ENCODE measurements at places on chromosomes 1 and 21.

- peak; percentile 54 for DNase-seq
Observed at GRCh38 chr1:67945733-67946374, 104.6 kb downstream of the DIRAS3 start.

- DNase-seq = peak; percentile 9
Observed at GRCh38 chr1:40592107-40592803, 60.8 kb downstream of the ZNF684 start.

GRCh38 chr1:33137800-33138199, 44.0 kb downstream of the TRIM62 start:
- peak; percentile 33 for DNase-seq

DNA sequence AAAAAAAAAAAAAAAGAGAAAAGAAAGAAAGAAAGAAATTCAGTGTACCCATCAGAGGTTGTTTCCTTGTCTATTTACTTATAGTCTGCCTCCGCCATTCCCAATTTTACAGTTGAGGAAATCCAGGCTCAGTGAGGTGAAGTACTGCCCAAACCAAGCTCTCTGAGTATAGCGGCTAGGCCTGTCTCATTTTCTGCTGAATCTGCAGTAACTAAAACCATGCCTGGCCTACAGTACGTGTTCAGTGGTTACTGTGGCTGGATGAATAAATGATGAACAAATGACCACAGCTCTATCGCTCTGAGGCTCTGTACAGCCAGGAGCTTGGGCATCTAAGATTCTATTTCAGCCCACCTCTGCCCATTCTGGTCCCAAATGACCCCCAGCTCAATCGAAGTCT, 24.3 kb downstream of the RAP1GAP start:
- no peak for DNase-seq

DNA sequence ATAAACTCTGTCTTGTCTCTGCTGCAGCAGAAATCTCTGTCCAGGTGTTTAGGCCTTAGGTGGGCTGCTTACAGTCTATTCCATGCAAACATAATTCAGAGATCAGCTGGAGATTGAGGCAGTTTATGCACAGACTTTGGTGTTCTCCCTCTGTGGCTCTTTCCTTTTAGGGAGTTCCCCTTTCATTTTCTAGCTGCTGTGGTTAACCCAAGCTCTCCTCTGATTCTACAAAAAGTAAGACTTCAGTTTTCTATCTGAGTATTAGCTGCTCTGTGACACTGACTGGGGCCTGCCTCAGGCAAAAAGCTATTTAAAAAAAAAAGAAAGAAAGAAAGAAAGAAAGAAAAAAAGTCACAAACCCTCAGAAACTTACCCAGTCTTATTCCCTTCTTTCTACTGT, 211.1 kb downstream of the CAMTA1 start:
- no peak for DNase-seq

DNA sequence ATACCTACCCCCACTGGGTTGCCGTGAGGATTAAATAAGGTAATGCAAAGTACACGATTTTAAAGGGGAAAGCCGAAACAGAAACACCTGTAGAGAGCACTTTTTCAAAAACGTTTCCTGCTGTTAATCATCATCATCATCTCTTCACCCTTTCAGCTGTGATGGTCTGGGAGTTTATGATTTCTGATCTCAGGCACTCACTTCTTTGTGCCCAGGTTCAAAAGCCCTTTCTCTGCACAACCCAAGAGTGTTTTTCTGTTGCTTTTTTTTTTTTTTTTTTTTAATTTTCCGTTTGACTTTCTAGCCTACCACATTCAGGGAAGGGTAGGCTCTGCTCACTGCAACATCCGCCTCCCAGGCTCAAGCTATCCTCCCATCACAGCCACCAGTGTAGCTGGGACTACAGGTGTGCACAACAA, 936 bp upstream of the UBXN11 start:
- DNase-seq = no peak

DNA sequence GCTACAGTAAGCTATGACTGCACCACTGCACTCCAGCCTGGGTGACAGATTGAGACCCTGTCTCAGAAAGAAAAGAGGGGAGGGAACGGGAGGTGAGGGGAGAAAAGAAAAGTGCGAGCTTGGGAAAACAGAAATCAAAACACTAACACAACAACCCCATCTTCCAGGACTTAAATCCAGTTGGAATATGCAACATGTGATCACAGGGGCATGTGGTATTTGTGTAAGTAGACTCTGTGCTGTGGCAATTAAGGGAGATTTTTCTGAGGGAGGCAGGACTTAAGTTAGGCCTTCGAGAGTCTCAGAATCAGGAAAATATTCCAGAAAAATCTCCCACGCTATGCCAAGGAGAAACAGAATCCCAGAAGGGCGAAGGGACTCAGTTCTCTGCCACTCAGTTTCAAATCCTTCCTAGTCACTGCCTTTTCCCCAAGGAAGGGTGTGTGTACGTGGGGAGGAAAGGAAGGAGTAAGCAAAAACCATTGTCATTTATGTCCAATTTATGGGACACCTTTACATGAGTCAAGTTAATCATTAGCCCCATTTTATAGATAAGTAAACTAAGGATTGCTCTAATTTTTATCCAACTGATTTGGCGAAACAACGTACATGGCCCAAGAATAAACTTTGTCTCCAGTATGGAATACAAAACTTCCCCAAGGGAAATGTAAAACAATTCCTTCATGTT, 12.3 kb downstream of the ID3 start:
- DNase-seq = no peak

DNA sequence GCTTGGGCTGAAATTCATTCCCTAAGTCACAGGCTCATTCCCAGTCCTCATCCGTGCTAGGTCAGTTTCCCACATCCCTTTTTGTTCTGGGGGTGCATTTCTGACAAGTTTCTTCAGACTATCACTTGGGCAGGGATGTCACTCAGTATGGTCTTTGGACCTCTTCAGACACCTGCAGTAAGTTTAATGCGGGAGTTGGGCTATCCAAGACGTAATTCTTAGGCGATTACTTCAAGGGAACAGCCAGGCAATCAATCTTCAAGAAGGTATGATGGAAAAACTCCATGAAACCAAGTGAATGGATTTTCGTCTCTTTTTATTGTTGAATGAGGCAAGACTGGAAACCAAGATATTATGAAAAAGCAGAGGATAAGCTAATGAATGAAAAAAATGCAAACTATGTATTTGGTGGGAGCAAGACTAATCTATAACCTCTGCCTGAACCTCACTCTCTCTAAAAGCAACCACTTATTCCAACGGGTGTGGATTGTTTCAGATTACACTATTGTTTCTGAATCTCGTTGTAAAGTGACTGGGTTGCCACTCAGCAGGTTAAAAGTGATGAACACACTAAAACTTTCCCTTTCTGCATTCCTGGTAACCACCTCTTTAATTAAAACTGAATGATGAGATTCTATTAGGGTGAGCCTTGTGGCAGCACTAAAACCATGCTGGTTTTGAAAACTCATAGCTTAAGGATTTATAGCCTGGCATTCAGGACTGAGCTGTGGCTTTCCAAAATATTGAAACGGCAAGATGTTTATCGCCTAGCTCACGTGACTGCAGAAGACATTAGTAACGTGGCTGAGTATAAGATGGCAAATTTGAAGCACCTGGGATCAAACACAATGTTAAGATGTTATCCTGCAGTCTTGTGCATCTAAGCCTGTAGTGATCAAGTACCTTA, 1.1 kb downstream of the RASAL2 start:
- DNase-seq = peak; percentile 81

GRCh38 chr1:45822644-45823043, 19.2 kb downstream of the MAST2 start:
- DNase-seq = no peak

DNA sequence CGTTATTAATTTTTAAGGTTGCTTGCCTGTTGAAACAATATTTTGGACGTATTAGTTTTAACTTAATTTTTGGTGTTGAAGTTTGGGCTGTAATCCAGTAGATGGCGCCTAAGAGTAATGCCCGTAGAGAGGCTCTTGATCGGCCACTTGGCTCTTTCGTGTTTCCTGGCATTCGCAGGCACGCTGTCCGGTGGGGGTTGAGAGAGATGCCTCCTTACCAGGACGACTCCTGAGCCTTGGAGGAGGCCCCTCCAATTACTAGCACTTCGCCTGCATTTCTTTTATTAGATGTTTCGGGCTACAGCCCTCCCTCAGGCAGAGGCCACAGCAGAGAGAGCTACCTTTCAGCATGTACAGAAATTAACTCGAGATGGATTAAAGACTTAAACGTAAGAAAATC, 12.0 kb downstream of the OR2M4 start:
- no peak for DNase-seq
